ENCODE measurements at places on chromosomes 7 and 10. TPM values are rescaled to one million over a fixed set of nuclear protein-coding genes. Genes with fewer than 3 reads are reported as not detected.

GRCh38 chr7:128233471-128233870 is 7.6 kb upstream of the LEP start:
- no peak for DNase-seq

- DNase-seq = no peak
Measured at GRCh38 chr7:142884286-142884640, 1.3 kb downstream of the TRPV6 start.

DNA sequence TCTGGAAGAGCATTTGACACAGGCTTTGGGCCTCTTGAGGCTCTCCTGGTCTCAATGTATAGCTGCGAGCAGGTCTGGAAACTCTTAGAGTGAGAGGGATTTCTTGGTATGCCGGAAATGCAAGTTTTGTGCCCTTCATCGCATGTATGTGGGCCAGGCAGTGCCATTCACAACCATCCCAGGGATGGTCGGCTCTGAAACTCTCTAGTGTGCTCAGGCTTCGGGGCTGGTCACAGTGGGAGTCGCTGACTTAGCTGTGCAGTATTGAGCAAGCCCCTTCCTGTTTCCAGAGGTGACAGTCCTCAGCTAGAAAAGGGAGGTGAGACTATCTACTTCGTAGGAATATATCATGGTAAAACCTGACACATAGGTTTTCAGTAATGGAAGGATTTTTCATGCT is 2.0 kb upstream of the AOAH start:
- DNase-seq = no peak

GRCh38 chr10:75723319-75723980 is 292.0 kb downstream of the LRMDA start:
- no peak for DNase-seq

- no peak for DNase-seq
Measured at GRCh38 chr10:105010411-105011121, 369.5 kb downstream of the SORCS3 start.

DNA sequence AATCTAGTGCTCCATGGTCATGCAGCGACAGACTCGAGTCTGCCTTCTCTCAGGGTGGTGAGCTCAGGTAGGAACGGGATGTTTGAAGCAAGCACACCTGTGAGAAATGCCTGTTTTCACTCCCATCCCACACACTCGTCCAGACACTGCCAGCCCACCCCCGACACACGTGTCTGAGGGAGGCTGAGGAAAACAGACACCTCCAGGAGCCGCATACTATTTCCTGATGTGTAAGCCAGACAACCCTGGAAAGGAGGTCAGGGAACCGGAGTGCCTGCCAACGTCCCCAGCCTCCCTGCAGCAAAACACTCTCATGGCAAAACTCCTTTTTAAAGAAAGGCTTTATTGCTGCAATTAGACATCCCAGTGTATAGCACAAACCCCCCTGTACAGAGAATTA is 80.2 kb downstream of the ALOX5 start:
- no peak for DNase-seq

- DNase-seq = no peak
Measured at GRCh38 chr7:36266683-36267082, 113.6 kb downstream of the EEPD1 start.

DNA sequence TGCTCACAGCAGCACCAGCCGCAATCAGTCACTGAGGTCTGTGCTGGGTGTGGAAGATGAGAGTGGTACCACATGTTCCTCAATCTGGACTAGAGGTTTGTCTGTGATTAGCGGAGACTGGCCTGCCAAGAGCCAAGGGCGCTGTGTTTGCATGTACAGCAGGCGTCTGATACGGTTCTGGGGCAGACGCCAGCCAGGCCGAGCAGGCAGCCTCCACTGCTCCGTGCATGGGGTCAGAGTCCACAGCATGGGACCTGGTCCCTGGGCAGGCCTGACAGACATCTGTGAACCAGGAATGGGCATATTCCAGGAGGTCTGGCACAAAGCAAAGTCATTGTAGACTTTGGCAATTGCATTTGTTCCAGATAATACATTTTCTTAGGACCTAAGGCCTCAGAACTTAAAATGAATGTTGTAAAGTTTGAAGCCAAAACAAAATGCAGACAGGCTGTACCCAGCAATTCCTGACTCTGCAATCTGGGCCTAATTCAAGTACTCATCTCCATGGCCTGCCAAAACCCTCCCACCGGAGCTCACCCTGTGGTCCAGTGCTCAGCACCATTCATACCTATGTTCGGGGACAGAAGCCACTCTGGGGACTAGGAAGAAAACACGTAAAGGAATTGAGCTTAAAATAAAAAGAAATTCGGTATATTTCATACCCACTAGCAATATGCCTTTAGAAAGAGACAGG is 50.0 kb upstream of the FAM20C start:
- DNase-seq = no peak

DNA sequence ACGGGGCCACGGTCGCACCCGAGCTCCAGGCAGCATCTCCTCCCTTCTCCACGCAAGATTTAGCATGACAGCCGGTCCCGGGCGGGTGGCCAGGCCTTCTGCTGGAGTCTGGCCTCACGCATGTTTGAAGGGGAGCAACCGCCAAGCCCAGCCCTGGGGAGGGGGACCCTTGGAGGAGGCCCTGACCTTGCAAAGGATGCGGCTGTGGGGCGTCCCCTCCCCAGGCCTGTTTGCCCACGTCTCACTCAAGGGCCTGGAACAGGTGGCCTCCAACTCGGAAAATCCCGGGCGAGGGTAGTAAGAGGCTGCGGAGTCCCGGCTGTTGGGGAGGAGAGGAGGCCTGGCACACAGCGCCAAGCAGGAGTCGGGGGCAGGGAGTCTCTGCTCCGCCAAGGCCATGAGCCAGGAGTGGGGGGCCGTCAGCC is 50.6 kb upstream of the DPYSL4 start:
- DNase-seq = no peak

DNA sequence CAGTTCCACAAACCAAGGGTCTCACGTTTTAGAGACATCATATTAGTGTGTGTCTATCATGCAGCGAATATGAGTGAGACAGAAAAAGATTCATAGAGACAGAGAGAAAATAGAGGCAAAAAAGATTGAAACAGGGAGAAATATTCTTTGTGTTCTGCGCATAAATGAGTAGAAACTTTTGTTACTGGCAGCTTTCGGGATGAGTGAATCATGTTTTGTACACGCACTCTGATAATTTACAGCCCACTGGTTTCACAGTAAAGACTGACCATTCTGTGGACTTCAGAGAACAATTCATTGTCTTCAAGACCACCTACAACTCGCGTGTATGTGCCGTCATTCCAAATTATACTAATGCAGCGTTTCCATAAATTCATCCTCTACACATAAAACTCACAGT is 60.2 kb downstream of the NRCAM start:
- no peak for DNase-seq

The DKK1 gene
- not detected for total RNA-seq

The SMKR1 gene
- total RNA-seq = 2.3 TPM
